ENCODE measurements at places on chromosomes 16 and 17.
A peak's percentile ranks its signal among the peaks of the same experiment; 100 is the strongest.

GRCh38 chr17:29722411-29723198, 99.9 kb upstream of the CORO6 start:
- peak; percentile 75 for DNase-seq

- peak; percentile 28 for DNase-seq
Measured at GRCh38 chr17:42618442-42619150, 9.1 kb downstream of the TUBG1 start.

- DNase-seq = no peak
Measured at GRCh38 chr16:57720142-57720575, 15.4 kb upstream of the KATNB1 start.

- DNase-seq = no peak
Measured at GRCh38 chr17:66531851-66532295, 229.5 kb downstream of the PRKCA start.

DNA sequence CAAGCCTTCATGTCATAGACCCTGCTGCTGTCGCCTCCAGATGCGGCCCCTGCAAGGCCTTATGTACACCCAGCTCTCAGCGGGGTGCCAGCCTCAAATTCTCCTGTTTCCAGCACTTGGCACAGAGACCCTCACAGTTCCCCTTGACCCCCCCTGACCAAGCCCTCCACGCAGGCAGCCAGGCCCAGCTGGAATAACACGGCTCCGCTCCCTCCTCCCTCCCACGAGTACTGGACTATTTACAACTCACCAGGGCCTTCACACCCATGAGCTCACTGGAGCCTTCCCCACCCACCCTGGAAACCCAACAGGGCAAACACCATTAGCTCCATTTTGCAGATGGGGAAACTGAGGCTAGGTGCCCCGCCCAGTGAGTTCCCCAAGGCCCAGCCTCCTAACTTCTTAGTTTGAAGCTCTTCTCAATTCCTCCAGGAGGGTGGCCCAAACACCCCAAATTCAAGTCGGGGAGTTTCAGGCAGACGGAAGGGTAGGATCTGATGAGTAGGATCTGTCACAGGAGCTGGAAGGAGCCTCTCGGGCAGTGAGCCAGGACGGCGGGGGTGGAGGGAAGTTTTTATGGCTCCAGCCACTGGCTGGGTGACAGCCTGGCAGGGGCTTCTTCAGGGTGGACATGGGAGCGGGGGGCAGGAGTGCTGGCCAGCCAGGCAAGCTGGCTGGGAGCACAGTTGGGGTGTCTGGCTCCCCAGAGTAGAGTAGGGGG, 17.5 kb upstream of the DLX4 start:
- DNase-seq = no peak

- DNase-seq = no peak
Measured at GRCh38 chr16:11914210-11915113, 1.3 kb downstream of the GSPT1 start.

GRCh38 chr17:49730078-49730784, 22.5 kb upstream of the SLC35B1 start:
- DNase-seq = peak; percentile 36

DNA sequence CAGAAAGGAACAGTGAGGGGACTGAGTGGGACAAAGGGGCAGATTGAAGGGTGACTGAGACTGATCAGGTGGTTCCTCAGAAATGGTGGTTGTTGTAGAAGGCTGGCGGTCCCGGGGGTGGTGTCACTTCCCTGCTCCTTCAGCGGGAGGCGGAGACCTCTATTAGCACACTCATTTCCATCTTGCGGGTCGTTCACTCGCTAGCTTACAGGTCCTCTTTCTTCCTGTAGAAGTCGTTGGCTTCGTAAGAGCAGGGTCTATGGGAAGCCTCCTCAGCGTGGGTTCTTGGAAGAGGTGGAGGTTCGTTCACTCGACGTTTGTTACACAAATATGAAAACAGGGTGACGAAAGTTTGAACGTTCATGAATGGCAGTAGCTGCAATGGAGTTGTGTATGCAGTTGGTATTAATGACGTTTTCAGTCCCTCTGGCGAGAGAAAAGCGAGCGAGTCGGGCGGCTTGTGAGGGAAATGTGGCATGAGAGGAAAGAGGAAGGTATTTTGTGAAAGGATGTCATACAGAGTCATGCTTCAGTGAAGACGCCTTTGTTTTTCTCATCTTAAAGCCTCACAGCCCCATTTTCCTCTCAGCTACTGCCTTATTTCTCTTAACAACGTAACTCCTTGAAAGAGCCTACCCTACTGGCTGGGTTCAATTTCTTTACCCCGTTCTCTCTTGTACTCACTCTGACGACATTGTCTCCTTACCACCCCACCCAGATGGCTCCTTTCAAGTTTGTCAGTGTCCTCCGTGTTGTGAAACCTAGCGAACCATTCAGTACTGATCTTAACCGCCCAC, 667 bp downstream of the EFCAB13 start:
- no peak for DNase-seq

GRCh38 chr17:28392491-28392890, 13.5 kb downstream of the SLC46A1 start:
- DNase-seq = no peak

DNA sequence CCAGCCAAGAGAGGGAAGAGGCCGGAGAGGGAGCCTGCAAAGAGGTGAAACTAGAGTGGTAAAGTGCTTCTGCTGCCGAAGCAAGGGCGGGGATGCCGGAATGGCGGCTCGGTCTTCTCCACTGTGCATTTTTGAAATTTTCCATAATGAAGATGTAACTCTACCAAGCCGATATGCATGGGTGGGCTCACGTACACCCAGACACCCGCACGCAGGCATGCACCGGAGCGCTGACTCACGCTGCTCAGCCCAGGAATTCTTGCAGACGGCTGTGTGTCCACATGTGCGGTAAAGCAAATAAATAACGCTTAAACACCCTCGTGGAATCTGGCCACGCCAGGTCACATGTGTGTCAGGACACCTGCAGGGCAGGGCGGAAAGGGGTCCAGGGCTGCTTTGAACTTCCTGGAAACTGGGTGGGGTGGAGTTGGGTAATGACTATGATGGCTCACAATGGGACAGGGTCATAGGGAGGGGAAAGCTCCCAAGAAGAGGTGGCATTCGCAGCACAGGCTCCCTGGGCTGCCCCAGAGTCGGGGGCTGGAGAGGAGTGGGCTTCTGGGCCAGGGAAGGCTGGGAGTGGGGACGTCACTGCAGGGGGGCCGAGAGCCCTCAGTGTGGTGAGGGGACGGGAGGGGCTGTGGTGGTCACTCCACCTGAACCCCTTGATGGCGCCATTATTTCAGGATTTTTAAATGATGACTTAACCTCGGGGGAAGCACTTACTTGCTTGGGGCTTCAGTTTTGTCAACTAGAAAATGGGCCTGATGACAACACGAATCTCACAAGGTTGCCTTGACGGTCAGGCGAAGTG, 265.5 kb downstream of the PARN start:
- peak; percentile 52 for DNase-seq

GRCh38 chr17:66429680-66430079, 127.3 kb downstream of the PRKCA start:
- no peak for DNase-seq

DNA sequence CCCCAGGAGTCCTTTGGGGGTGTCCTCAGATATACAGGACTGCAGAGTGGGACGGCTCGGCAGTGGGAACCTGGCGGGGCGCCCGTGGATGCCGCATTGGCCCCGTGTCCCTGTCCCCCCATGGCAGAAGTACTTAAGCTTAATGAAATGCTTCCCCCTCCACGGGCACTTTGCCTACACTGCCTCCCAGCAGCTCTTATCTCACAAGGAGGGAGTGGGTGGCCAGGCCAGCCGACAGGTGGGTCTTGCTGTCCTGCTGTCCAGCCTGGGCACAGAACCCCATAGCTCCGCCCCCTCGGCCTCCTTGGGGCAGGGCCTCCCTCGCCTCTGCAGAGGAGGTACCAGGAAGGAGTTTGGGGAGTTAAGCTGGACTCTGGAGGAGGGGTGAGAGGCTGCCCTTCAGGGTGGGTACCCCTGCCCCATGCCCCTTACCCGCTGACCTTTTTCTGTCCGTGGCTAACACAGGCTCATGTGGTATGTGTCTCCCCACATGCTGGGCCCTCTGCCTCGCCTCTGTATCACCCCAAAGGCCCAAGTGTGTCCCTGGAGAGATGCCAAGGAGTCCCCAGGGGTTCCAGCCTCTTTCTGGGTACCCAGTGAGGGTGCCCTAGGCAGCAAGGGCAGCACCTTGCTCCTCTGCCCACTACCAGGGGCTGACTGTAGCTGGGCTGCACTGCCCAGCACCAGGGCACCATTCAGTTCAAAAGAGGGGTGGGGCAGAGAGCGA, 8.7 kb downstream of the THRA start:
- no peak for DNase-seq

DNA sequence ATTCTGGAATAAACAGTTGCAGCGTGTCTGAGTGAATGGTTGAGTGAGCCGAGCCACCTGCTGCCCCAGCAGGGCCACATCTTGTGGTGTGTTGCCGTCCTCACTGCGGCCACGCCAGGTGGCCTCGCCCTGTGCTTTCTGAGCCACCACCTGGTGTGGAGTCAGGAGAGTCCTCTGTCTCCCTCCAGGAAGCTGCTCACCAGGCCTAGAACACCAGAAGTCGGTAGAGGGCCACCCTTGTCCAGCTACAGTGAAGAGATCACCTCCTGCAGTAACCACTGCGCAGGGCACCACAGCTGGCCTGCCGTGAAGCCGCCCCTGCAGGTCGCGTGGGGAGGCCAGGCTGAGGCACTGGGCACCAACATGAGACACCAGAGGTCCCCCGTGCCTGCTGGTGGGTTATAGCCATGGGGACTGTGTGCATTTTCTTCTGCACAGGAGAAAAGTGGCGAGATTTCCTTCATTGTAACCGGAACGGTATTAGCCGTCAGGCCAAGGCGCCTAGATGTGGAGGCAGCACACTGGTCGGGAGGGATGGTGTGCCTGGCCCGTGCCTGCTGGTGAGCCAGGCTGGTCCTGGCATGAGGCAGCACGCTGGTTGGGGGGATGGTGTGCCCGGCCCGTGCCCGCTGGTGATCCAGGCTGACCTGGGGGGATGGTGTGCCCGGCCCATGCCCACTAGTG, 28.9 kb upstream of the FOXK2 start:
- no peak for DNase-seq

- DNase-seq = no peak
Measured at GRCh38 chr17:64406321-64407200, 15.9 kb upstream of the PECAM1 start.

- DNase-seq = no peak
Measured at GRCh38 chr17:31745964-31746600, 113.0 kb downstream of the COPRS start.

DNA sequence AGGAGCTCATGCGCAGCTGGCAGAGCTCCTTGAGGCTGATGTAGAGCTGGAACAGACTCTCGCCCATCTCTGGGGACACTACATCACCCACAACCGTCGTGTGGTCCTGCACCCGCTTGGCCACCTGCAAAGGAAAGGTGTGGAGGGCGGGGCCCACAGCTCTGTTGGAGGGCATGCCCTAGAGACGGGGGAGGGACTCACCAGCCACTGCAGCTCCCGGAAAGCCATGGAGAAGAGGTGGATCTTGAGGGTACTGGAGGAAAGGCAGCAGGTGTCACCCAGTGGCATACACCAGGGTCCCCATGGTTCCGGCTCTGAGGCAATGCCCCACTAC, 8.6 kb downstream of the UNC13D start:
- no peak for DNase-seq

DNA sequence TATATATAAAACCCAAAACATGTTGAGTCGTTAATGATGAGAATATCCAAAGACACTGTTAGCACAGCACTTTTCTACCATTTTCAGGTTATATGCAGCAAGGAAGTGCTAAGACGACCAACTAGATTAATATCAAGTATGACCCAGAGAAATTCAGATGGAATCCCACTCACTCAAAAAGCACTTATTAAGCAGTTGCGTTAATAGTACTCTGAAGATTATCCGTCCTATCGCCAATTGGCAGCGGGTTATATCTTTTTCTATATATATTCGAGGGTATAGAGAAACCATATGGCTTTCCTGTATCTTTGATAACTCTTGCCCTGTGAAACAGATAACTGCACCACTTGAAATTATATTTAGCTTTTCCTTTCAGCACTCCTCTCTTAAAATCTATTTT, 1.1 kb downstream of the CRLF3 start:
- no peak for DNase-seq

DNA sequence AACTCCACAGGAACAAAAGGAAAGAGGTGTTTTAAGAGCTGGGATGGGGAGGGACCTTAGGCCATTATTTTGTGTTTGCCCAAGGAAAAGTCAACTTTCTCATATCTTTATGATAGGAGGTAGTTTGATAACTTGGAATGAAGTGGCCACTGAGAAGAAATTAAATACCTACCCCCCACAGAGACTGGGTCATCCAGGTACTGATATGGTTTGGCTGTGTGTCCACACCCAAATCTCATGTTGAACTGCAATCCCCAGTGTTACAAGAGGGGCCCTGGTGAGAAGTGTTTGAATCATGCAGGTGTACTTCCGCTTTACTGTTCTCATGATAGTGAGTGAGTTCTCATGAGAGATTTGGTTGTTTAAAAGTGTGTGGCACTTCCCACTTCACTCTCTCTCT, 477.9 kb upstream of the KIF2B start:
- DNase-seq = no peak

DNA sequence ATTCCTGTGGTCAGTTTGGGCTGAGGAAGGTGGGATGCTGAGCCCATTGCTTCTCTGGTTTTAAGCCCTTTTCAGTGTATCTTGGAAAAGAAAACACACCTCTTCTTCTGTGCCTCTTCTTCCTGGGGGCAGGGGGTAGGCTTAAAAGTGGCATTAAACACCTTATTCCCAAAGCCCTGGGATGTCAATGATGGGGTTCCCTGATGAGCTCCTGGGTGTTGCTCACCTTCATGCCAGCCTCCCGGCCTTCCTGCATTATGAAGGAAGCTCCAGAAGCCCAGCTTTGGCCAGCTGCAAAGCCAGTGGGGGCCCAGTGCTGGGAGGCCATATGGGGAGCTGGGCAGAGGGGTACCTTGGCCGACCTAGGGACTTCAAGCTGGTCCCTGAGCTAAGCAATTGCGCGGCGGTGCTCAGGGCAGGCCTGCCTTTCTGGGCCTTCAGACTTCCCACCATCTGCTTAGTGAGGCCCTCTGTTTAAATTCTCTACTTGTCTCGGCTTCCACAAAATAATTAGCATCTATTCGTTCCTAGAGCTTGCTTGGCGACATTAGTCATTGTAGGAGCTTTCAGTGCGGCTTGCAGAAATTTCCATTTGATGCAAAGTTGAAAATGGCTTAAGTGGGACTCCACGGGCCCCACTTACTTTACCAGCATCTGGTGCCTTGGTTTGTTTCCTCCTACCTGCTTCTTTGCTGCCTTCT, 121.7 kb upstream of the NLRP1 start:
- DNase-seq = no peak

- DNase-seq = no peak
Measured at GRCh38 chr16:23494188-23494587, 16.1 kb downstream of the GGA2 start.

Data from skeletal muscle cell (primary cell).